Activated T-helper 9 cell treated with anti-CD3 and anti-CD28 coated beads, Interleukin-2, amount 50 U/mL, for 16 hours (primary cell): ENCODE measurements at places on chromosomes 1 and 21.

DNA sequence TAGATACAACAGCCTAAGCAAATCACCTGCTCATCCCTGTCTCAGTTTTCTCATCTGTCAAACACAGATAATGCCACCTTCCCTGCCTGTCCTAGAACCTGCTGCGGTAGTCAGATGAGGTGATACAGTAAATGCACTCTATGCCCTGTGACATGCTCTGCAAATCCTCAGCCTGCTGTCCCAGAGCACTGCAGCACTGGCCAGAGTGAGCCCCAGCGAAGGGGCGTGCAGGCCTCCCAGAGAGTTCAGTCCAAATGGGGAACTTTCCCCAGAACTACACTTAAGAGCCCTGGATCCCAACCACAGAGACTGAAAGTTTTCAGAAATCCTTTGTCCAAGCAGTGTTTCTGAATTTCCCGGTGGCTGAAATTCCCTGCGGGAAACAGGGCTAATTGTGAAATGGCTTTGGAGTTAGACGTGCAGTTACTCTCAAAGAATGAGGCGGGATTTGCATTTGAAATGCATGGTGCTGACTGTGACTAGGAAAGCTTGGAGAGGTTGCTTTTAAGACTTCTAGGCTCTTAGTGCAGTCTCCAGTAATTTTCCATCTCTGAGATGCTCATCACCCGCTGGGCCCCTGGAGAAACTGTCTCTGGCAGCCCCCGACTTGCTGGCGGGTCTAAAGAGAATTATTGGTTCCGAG, 206.5 kb upstream of the AJAP1 start:
- no peak for DNase-seq

GRCh38 chr1:11229203-11229602, 33.1 kb downstream of the MTOR start:
- DNase-seq = no peak

- DNase-seq = no peak
Observed at GRCh38 chr1:200029035-200029821, 1.7 kb downstream of the NR5A2 start.

DNA sequence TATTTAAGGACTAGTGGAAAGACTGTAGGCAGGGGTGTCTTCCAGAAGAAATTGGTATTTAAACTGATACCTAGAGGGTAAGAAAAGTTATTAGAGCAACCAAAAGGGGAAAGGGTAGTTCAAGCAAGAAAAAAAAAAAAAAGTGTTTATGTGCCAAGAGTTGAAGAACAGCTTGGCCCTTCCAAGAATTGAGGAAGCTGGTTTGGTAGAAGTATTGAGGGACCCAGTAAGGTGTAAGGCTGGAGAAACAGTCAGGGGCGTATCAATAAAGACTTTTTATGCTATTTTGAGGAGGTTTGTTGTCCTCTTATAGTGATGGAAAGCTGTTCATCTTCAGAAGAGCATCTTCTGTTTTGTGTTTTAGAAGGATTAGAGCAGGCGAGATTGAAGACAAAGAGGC, 108.3 kb downstream of the PTPRC start:
- DNase-seq = no peak

DNA sequence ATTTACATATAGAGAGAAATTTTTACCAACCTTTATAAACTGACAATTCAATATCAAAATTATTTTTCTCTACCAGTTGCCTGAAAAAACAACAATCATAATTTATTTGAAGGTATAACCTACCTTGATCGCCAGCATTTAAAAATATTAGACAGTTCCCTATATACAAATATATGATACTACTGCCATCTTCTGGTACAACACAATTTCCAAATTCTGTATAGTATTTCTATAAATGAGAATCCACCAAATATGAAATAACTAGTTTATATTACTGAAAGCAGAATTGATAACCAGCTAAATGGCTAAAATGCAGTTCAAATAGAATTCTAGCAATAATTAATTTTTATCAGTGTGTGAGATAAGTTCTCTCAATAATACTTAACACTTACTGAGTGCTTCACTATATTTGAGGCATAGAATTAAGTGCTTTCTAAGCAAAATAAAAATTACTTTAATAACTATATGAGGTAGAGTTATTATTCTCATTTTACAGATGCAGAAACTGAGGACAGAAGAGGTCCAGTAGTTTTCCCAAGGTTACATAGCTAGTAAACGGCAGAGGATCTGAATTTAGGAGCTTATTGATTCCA, 75.6 kb downstream of the PIGK start:
- no peak for DNase-seq

DNA sequence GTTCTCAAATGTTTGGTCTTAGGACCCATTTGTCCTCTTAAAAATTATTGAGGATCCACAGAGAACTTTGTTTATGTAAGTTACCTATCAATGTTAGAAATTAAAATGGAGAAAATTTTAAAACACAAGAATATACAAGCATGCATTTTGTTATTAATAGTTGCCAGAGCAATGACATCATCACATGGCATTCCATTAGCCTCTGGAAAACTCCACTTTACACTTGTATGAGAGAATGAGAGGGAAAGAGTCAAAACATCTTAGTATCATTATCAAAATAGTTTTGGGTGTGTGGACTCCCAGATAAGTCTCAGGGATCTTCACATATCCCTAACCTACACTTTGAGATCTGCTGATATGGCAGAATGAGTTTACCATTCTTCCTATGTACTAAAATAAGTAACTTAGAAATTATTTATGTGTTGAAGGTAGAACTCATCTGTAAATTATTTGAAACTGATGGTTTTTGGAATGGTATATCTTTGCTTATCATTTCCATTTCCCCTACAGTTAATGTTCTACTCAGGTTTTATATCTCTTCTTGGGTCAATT, 48.8 kb downstream of the RNF220 start:
- DNase-seq = no peak

DNA sequence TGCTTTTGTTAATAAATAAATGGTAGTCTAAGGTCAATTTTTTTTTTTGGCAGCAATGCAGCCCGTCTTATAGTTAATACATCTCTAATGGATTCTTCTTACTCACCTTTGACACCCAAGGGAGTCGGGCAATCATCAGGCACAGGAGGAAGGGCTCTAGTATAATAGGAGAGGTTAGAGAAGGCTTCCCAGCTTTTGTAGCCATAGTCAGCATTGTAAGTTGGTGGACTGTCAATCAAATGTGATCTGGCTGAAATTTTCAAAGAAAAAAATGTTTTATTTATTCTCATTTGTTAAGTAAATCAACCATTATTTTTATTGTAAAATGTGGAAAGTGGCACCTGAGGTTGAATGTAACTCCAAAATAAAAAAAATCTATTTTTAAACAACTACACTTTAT, 2.1 kb downstream of the PTGS2 start:
- DNase-seq = no peak

DNA sequence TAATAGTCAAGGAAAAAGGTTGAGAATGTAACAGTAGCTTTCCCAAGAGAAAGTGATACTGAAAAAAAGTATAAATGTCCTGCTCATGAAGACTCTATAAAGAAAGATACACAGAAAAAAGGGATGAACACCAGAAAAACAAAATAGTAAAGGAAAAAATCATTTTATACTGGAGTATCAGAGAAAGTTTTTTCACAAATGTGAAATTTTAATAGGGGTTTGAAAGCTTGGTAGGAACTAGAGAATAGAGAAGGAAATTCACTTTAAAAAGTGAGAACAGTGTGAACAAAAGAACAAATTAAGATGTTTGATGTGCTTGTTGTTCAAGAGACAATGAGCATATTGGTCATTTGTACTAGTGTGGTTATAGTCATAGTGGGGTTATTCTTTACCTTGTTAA, 25.6 kb downstream of the UCHL5 start:
- no peak for DNase-seq

- no peak for DNase-seq
Observed at GRCh38 chr1:47399138-47399845, 16.8 kb upstream of the FOXE3 start.

GRCh38 chr1:55993646-55994318, 585.6 kb downstream of the PLPP3 start:
- DNase-seq = no peak

DNA sequence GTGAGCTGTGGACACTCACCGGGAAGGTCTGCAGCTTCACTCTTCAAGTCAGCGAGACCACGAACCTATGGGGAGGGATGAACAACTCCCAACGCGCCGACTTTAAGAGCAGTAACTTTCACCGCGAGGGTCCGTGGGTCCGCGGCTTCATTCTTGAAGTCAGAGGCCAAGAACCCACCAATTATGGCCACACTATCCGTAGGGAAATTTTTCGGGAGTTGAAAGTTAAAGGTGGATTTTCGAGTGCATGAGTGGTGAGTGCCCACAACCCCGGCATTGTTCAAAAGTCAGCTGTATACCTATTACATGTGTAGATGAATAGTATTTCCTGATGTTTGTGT, 19.7 kb downstream of the EXOC8 start:
- no peak for DNase-seq

DNA sequence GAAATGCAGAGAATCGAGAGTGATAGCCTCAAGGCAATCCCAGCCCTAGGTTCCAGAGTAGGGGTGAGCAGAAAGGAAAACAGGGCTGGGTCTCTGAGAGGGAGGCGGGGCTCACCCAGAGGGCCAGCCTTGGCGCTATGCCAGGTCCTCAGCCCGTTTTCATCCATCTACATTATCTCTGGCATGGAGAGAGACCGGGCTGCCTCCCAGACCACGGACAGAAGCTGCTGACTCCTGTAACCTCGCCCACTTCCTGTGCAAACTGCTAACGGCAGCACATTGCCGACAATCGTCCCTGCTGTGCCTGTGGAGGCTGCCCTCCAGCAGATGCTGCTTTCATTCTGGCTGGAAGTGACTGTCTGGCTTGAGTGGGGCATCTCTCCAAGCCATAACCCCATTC, 569.1 kb downstream of the NPHP4 start:
- peak; percentile 1 for DNase-seq

DNA sequence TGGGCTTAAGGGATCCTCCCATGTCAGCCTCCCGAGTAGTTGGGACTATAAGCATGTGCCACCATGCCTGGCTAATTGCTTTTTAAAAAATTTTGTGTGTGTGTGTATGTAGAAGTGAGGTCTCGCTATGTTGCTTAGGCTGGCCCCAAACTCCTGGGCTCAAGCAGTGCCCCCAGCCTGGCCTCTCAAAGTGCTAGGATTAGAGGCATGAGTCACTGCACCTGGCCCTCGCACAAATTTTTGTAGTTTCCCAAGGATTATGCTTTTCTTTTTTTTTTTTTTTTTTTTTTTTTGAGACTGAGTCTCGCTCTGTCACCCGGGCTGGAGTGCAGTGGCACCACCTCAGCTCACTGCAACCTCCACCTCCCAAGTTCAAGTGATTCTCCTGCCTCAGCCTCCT, 144.4 kb upstream of the HNRNPU start:
- DNase-seq = no peak

DNA sequence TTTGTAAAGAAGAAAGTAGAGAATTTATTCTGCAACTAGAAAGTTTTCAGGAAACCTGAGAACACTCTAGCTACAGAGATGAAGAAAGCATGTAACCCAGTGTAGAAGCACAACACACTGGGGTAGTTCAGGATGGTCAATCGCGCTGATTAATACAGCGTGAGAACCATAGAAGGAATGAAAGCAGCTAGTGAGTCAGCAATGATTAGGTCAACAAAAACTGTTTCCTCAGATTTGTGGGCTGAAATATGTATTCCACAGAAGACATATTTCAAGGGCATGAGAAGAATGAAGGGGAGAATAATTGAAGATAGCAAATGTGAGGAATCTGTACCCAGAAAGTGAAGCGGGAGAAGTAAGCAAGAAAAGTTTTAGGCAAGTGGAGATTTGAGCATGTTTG, 97.8 kb upstream of the ADGRL2 start:
- no peak for DNase-seq

GRCh38 chr1:53643041-53643880, 95.7 kb downstream of the GLIS1 start:
- DNase-seq = no peak

DNA sequence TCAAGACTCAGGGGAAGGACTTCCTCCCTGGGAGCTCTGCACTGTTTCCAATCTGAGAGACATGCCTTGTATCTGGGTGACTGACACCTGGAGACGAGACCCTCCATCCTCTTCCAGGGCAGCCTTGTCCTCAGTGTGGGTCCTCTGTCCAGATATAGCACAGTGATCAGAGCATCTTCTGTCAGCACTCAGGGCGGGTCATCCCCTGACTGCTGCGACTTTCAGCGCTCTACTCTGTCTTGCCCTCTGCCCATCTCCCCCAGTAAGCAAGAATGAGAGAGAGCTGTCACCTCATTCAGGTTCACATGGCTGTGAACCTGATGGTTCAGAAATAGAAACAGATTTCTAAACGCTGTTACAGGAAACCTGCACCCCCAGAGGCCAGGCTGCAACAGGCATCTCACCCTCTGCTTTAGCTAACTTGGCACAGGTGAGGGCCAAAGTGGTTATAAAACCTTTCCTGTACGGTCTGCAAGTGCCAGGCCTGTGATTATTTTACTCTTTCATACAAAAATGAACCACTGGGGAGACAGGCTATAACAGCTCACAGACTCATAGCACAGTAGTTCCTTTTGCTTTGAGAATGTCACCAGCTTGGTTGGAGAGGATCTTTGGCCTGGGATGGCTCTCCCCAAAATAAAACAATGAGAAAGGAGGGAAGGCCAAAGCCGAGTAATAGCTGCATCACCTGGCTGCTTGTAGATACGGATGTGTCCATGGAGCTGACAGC, 11.4 kb upstream of the TENT5C start:
- DNase-seq = no peak

DNA sequence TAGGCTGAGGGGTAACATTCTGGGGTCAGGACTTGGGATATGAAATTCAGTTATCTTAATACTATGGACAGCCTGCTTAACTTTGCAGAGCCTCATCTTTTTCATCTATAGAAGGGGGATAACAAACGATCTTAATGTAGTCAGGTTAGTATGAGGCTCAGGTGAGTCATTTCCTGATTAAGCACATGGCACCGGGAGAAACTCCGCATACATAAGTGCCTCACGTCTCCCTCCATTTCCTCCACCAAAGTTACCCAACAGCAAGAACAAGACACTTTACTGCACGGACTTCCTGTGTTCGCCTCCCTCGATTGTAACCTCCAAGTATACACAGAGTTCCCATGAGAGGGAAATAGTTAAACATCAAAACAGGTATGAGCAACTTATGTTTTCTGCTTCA, 112.7 kb upstream of the COA6 start:
- no peak for DNase-seq

DNA sequence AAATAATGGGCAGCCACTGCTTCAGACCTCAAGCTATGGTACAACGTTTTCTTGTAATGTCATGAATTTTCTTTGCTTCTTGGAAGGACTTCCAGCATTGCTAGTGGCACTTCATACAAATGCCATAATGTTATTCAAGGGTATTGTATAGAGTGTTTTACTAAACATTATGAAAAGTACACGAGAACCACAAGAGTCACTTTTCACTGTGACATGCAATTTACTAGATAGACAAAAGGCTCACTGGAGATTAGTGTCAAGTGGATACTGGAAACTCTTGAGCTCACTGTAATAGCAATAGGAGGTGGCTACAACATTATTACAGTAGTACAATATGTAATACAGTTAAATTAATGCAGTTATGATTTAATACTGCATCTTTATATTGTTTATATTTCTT, 5.3 kb upstream of the OLFM3 start:
- no peak for DNase-seq
